ENCODE measurements at places on chromosomes 16 and 17.

DNA sequence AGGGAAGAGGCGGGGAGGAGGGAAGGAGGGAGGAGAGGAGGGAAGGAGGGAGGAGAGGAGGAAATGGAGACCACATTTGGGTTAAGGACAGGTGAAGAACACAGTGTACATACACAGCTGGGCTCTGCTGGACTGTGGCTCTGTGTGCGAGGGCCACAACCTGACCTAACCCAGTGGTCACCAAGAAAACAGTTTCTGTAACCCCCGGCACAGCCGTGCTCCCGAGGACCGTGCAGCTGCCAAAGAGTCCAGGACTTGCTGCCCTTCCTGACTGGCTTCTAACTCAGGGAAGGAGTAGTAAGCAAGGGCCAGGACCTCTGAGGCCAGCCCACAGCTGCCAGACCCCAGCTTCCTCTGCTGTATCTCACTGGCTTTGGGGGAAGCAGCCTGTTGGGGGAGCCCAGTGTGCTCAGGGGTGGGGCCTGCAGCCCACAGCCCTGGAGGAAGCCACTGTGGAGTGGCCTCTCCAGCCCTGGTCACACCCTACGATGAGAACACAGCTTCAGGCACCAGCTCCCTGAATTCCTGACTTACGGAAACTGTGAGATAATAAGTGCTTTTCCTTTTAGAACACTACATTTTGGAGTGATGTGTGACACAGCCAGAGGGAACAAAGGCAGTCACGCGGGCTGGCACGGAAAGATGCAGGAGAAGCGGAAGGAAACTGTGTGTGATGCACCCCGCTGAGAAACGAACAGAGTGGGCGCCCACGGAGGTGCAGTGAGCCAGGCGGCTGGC is 32.3 kb downstream of the SLC7A5 start:
- no peak for DNase-seq

DNA sequence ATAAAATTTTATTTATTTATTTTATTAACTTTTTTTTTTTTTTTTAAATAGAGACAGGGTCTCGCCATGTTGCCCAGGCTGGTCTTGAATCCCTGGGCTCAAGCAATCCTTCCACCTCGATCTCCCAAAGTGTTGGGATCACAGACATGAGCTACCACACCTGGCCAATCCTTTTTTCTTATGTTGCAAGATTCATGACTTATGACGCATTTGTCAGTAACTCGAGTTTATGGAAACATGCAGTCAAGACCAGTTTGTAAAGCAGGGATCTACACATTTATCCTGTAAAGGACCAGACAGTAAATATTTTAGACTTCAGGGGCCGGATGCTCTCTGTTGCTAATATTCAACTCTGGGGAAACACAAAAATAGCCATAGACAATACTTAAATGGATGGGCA is 9.4 kb upstream of the MAP2K6 start:
- DNase-seq = no peak

- no peak for DNase-seq
Measured at GRCh38 chr16:54632322-54633220, 298.1 kb upstream of the IRX5 start.

DNA sequence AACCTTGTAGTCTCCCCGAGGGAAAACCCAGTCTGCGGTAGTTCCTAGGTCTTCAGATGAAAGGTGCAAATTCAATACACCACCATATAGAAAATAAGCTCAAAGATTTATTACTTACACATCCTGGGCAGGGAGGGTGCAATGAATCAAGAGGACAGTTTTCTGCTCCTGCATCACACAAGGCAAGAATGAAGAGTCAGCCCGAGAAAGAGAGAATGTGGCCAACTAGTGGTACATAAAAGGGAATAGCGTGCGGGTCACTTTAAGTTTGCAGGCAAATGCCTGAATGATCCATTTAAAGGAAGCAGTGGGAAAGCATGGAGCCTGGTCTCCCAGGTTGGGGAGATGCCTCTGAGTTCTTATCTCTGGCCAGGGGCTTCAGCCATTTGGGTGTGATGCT is 403.4 kb downstream of the GRIN2A start:
- DNase-seq = no peak

DNA sequence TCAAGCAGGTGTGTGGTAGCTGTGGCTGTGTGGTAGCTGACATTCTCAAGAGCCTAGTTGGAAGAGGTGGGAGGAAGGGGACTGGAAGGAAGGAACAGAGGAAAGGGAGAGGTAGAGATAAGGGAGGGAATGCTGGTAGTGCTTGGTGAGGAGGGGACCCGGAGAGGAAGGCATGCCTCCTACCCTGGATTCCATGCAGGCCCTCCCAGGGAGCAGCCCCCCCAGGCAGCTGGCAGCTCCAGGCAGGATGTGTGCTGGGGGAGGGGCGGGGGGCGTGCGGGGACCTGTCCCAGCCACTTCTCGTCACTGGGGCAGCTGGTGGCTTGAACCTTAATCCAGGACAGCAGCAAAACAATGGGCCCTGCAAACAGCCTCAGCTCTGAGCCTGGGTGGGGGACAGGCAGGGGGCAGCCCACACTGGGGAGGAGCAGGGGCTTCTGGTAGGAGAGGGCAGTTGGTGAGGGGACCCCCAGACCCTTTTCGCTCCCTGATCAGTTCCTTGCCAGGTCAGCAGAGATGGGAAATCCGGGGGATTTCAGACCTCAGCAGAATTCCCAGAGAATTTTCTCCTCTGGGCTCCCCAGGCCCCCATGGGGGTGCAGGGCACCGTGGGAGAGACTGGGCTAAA is 27.1 kb downstream of the ARHGAP23 start:
- DNase-seq = no peak

- no peak for DNase-seq
Measured at GRCh38 chr16:84518804-84519341, 14.4 kb upstream of the MEAK7 start.

GRCh38 chr17:20315821-20316220 is 151.5 kb downstream of the LGALS9B start:
- no peak for DNase-seq

GRCh38 chr17:68559316-68559715 is 41.9 kb downstream of the FAM20A start:
- DNase-seq = no peak

GRCh38 chr16:69563605-69564580 is 1.9 kb upstream of the NFAT5 start:
- no peak for DNase-seq

GRCh38 chr16:14502932-14503741 is 126.9 kb downstream of the PARN start:
- no peak for DNase-seq

DNA sequence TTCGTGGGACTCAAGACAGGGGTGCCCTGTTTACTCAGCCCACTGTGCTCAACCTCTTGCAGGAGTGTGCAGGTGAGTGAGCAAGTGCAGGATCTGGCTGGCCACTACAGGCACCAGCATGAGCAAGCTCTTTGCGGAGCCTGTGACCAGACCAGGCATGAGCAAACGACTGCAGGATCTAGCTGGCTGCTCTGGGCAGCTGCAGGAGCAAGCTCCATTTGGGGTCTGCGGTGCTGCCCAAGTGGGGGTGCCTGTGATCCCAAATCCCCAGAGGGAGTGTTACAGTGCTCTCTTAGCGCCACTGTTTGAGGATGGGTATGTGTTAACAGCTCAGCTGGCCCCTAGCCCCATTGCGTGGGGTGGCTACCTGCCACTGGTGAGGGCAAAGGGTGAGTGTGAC is 2.4 kb downstream of the USP6 start:
- no peak for DNase-seq

DNA sequence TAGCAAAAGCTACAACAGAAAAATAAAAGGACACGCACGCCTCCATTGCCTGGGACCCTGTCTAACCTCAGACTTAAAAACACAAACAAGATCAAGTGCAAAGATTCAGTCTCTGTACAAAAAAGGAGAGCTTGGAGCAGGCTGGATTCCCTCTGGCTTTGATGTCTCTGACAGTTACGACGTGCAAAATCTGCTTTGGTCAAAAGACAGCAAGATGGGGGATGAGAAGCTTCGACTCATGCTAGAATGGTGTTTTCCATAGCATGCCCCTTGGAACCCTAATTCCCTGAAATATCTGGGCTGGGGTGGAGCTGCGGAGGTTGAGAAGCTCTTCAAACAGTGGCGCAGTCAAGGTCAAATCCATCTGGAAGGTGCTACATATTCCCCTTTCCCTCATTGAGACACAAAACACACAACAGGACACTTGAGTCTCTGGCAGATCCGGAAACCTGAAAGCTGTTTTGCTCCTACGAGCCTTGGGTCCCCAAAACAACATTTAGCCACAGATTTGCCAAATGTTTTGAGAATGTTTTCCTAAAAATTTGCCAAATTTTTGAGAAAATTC is 9.1 kb downstream of the MYH11 start:
- DNase-seq = no peak

- DNase-seq = no peak
Measured at GRCh38 chr16:89422905-89423630, 67.3 kb downstream of the ANKRD11 start.

GRCh38 chr17:67602974-67603373 is 114.8 kb upstream of the NOL11 start:
- no peak for DNase-seq

DNA sequence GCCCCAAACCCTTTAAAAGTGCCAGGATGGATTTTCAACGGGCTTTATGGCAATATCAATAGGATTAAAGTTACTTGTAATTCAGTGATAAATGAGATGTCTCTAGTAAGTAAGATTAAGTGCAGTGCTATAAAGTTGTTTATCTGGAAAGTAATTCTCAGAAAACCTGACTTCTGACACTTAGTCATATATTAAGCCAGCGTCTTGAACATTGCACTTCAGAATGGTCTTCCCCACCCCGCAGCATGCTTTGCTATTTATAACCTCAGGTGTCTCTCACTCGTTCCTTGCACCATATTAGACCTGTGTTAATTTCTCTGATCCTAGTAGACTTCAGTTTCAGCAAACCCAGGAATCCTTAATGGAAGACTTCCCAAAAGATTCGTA is 2.1 kb upstream of the MAF start:
- no peak for DNase-seq

DNA sequence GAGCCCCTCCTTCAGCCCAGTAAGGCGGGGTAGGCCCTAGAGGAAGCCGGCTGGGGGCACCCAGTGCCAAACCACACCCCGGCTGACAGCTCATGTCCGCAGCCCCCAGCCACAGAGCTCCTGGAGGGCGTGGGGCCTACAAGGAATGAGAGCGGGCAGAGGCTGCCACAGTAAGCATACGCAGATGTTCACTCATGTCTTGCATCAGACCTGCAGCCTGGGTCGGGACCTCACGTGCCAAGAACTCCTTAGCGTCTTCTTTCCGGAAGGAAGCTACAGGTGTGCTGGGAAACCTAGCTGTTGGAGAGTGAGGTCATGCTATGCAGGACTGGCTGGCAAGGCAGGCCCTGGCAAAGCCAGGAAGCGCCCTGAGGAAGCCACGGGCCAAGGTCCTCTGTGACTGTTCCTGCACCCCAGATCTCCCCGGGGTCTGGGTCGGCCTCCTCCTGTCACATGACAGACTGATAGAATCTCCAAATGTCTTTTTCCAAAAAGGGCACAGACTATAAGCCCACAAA is 1.6 kb downstream of the ZNF598 start:
- DNase-seq = no peak

- no peak for DNase-seq
Measured at GRCh38 chr16:22250522-22250921, 44.4 kb downstream of the EEF2K start.

- DNase-seq = no peak
Measured at GRCh38 chr16:9053006-9053601, 38.3 kb upstream of the HAPSTR1 start.

- no peak for DNase-seq
Measured at GRCh38 chr16:23143391-23143790, 5.9 kb downstream of the USP31 start.

GRCh38 chr16:83808573-83809014 is 816 bp downstream of the HSBP1 start:
- DNase-seq = no peak

DNA sequence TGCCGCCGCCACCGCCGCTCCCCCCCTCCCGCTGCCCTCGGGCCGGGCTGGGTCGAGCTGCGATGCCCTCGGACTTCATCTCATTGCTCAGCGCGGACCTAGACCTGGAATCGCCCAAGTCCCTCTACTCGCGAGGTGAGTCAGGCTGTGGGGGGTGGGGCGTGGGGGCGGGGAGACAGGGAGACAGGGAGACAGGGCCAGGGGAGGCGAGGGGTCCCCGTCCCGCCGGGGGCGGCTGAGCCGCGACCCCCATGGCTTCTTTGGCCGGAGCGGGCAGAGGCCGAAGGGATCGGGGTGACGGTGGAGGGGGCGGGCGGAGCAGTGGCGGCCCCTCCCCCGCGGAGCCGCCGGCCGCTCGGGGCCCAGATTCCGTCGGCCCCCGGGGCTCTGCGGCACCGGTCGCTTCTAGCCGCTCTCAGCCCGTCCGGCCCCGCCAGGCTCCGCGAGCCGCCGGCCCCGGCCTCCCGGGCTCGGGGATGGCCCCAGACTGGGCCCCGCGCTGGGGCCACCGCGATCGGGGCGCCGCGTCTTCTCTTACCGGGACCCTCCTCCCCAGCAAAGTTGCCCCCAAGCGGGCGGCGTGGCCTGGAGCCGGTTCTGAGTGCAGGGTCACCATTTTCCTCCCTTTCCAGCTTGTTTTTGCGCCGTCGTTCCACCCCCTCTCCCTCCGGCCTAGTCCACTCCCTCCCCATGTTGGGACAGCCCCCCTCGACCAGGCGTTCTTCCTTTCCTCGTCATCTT is 644 bp downstream of the NFAT5 start:
- DNase-seq = no peak

DNA sequence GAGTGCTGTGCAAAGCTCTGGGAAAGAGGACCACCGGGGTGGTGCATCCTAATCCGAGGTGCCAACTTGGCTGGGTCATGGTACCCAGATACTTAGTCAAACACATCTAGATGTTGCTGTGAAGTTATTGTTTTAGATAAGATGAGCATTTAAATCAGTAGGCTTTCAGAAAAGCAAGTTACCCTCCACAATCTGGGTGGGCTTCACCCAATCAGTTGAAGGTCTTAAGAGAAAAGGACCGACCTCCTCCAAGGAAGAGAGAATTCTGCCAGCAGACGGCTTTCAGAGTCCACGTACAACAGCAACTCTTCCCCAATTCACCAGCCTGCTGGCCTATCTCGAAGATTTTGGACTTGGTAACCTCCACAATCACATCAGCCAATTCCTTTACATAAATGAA is 338.1 kb downstream of the C16orf95 start:
- no peak for DNase-seq

GRCh38 chr16:82063456-82064082 is 28.5 kb downstream of the HSD17B2 start:
- no peak for DNase-seq

GRCh38 chr17:15954222-15954621 is 9.3 kb downstream of the ADORA2B start:
- no peak for DNase-seq

- DNase-seq = no peak
Measured at GRCh38 chr17:50806141-50806643, 29.2 kb upstream of the WFIKKN2 start.

- no peak for DNase-seq
Measured at GRCh38 chr16:72845322-72846020, 202.5 kb downstream of the ZFHX3 start.

- DNase-seq = no peak
Measured at GRCh38 chr17:67575325-67575724, 142.4 kb upstream of the NOL11 start.

Measured in vagina (tissue), 2 donors.